Gastroesophageal sphincter (tissue), 4 donors: ENCODE measurements at places on chromosomes 11 and 22. TPM values are rescaled to one million over a fixed set of nuclear protein-coding genes. Genes with fewer than 3 reads are reported as not detected.

INSC gene
- 1.9 TPM for total RNA-seq

ATL3 gene
- 190 TPM for total RNA-seq

SCGB1D1 gene
- not detected for total RNA-seq

RIC3 gene
- 13.6 TPM for total RNA-seq

AQP11 gene
- total RNA-seq: 0.96 TPM

FGF19 gene
- total RNA-seq: not detected

OR52H1 gene
- 0.54 TPM for total RNA-seq

C11orf97 gene
- not detected for total RNA-seq

MRGPRX4 gene
- not detected for total RNA-seq

MOGAT2 gene
- total RNA-seq: not detected

SCGB1A1 gene
- not detected for total RNA-seq

NCAM1 gene
- total RNA-seq: 61.5 TPM

PANX3 gene
- total RNA-seq: not detected

DNA sequence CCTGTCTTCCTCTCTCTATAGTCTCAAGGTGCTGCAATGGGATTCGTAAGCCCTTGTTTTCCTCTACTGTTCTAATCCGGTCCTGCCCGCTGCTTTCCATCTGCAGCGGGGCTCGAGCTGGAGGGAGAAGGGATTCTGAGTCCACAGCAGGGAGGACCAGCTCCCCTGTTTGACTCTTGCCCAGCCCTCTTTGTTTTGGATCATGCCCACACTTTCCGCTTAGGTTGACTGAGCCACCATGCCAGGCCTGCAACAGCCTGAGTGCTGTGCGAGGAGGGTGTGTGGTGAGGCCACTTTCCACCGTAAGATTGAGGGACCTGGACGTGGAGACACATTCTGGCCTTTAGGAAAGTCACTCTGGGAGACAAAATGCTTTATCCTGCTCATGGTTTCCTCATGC, 58.3 kb downstream of the CEP164 start:
- ATAC-seq: no peak

DNA sequence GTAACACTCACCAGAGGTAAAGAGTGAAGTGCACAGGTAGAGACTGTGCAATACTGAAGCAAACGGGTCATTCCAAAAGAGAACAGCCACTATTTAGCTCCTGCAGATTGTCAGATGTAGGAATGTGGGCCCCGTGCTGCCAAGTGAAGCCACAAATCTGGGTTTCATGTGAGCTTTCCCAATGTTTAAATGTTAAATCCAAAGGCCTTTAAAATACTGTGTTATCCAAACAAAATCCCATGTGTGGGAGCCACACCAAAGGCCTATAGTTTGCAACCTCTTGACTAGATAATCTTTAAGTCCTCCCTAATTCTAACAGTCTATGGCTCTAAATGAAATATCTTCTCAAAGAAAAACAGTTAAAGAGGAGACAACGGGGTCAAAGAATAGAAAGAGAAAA, 43.3 kb downstream of the RBFOX2 start:
- no peak for ATAC-seq

DNA sequence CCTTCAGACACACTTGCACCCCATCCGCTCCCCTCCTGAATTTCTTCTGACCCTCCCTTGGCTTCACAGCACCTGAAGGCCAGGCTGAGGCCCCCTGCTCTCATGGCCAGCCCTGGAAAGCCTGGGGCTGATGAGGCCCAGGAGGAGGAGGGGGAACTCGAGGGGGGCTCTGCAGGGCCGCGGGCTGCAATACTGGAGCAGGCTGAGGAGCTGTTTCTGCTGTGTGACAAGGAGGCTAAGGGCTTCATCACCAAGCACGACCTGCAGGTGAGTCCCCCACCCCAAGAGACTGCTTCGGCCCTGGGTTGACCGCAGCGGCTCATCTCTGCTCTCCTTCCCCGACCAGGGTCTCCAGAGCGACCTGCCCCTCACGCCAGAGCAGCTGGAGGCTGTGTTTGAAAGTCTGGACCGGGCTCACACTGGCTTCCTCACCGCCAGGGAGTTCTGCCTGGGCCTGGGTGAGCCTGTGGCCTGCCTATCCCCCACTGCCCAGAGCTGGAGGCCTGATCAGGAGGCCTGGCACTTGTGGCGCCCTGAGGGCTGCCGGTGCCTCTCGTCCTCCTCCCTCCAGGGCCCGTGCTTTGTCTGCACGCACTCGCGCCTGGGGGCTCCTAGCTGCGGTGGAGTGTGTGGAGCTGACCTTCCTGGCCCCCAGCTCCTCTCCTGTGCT, 922 bp downstream of the CRACR2B start:
- no peak for ATAC-seq

GRCh38 chr22:25701056-25701780, 40.8 kb upstream of the MYO18B start:
- ATAC-seq: no peak

- no peak for ATAC-seq
Observed at GRCh38 chr11:115502636-115503082, 1.6 kb downstream of the CADM1 start.

DNA sequence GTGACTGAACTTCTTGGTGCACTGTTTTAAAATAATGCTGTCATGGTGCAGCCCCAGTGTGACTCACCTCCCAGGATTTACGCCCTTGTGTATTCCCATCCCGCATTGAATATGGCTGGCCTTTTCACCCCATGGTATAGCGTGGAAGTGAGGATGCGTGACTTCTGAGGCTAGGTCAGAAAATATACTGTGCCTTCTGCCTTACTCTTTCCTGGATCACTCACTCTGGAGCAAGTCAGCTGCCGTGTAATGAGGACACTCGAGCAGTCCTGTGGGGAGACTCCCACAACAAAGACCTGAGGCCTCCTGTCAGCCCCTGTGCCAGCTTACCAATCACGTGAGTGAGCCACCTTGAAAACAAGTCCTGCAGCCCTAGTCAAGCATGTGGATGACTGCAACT, 471.9 kb upstream of the KIRREL3 start:
- ATAC-seq: no peak

- ATAC-seq: peak; percentile 100
Observed at GRCh38 chr11:57761301-57762234, at the start of gene CTNND1. CTNND1 (plus strand) TSS chr11:57761802; CDS start chr11:57791479, 29,677 bp downstream.

GRCh38 chr11:129226207-129226798, 34.2 kb upstream of the ARHGAP32 start:
- ATAC-seq: no peak

DNA sequence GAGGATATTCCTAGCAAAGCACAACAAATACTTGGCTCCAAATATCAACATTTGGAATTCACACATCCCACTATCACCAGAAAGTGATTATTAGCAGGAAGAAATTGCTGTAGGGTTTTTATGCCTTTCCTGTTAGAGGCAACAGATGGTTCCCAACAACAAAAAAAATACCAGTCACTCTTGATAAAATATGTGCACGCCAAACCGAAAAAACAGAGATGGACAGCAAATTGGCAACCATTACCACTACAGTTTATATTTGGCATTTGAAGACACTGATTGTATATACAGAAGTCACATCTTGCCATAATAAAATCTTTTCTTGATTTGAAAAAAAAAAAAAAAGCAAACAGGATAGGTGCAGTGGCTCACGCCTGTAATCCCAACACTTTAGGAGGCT, 78.2 kb downstream of the TMPRSS5 start:
- no peak for ATAC-seq

- ATAC-seq: no peak
Observed at GRCh38 chr11:117219001-117219400, 12.9 kb downstream of the PCSK7 start.

- no peak for ATAC-seq
Observed at GRCh38 chr11:61924064-61924455, 6.7 kb upstream of the RAB3IL1 start.

GRCh38 chr11:35030716-35031213, 108.2 kb upstream of the CD44 start:
- peak; percentile 89 for ATAC-seq

GRCh38 chr22:50576070-50576469, 2.2 kb downstream of the CPT1B start:
- ATAC-seq: no peak

DNA sequence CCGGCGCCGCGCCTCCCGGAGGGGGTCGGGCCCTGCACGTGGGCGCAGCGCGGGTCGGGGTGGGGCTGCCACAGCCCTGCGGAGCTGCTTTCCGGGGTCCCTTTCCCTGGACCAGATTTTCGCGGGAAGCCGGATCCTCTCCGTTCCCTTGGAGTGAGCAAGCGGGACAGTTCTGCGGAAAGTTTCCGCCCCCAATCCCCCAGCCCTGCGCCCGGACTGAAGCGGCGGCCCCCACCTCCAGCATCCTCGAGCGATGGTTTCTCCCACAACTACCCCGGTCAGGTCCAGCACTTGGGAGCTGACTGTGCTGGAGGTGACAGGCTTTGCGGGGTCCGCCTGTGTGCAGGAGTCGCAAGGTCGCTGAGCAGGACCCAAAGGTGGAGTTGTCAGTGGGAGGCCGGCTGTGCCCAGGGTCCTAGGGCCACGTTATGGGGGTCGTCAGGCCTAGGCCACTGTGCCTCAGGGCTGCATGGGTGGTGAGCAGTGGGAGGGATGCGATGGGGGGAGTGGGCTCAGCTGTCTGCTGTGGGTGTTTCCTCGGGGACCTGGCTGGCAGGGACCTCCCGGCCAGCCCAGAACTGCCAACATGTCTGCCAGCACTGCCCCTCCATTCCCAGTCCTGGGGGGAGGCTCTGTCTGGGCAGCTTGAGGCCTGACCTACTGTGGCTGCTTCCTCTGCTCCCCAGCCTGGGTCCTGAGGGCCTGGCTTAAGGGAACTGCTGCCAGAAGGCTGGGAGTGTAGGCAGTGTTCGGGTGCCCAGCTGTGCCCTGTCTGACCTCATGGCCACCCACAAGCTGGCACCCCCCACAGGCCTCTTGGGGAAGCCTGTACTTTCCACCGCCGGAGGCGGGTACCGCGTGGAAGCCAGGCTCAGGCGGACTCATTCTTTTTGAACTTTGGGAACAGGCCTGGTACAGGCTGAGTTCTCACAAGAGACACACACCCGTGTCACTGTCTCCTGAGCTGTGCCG, 726 bp downstream of the ST3GAL4 start:
- peak; percentile 1 for ATAC-seq

DNA sequence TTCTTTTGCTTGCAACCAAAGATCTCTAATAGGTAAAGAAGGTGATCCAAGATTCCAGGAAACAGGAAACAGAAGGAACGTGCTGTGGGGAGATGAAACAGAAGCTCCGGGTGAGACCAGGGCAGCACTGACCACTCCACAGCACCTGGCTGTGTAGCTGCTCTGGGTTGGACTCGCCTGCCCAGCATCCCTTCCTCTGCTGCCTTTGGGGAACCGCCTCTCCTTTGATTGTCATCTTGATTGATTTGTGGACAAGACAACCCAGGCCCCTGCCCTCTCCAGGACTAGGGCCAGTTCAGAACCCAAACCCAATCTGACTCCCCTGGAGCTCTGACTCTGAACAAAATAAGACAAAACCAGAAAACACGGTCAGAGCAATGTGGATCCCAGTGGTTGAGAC, 14.7 kb upstream of the APOBEC3A start:
- ATAC-seq: no peak

DNA sequence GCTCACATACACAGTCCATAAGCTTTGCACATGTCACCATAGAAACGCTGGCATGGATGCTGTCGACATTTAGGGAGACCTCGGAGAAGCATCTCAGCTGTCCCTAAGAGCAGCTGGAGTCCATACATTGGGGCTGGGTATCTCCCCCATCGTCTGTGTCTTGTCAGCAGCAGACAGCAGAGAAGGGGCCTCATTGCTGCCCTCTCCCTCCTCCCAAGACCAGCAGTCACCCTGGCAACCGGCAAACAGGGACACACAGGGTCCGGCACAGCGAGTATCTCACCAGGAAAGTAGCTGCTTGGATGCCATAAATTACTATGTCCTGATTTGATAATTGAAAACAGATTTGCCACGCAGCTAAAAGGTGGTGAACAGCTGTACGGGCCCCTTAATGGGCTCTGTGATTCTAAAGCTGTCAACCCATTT, 84.4 kb downstream of the CD44 start:
- peak; percentile 27 for ATAC-seq

- no peak for ATAC-seq
Observed at GRCh38 chr11:60777572-60777971, 7.6 kb upstream of the MS4A10 start.
